GM12892 (cell line): ENCODE measurements at places on chromosomes 5 and 9.

DNA sequence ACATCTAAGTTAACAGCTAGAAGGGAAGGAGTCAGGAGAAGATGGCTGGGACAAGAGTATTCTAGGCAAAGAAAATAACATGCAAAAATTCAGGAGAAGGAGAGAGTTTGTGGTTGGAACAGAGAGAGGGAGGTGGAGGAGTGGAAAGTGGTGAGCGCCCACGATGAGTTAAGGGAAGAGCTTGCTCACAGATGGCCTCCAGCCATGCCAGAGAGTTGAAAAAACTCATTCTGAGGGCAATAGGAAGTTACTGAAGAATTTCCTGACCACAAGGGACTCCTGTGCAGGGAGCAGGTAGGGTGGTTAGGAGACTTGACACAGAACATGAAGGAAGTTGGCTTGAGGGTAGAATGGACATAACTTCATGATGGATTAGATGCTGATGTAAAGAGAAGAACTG is 159.7 kb downstream of the DOCK2 start:
- DNase-seq: no peak

GRCh38 chr5:57917004-57917403 is 434.4 kb upstream of the ACTBL2 start:
- DNase-seq: no peak

GRCh38 chr5:128455841-128456361 is 82.1 kb downstream of the FBN2 start:
- DNase-seq: no peak

DNA sequence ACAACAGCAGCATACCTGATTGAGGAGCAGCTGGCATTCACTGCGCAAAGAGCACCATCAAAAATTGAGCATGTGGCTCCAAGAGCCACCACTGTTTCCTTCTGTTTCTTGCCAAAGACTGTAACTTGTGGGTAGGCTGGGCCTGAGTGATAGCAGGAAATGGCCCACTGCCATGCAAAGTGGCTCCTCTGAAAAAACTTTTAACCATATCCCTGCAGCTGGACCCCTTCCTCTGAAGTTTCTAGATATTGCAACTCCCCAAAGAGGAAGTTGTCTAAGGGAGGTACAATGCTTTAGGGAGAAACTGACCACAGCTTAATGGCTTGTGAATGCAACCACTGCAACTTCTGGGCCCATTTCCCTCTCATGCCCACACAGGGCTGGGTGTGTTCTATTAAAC is 355.4 kb upstream of the PDE4D start:
- no peak for DNase-seq

GRCh38 chr5:149700347-149700746 is 29.8 kb upstream of the PPARGC1B start:
- no peak for DNase-seq

DNA sequence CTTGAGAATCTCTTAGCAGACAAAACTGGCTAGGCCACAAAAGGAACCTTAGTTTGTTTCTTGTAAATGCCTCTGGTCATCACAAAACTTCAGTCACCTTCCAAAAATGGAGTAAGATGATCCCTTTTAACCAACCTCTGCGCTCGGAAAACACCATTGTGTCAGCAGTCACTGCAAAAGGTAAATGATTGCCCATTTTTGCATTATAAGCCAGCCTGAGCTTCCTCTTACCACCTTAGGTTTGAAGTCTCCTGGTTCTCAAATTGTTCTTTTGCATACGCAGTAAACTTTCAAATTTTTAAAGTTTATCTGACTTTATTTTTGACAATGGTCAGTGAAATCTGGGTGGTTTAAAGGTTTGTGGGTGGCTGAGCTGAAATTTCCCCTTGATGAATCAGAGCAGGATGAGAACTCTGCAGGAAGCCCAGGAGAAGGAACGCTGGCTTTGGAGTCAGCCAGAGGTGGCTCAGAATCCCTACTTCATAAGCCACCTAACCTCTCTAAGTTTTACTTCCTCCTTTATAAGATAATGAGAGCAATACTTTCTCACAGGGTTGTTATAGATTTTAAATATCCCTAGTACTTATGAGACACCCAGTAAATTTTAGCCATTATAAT is 131.4 kb downstream of the MED10 start:
- no peak for DNase-seq

DNA sequence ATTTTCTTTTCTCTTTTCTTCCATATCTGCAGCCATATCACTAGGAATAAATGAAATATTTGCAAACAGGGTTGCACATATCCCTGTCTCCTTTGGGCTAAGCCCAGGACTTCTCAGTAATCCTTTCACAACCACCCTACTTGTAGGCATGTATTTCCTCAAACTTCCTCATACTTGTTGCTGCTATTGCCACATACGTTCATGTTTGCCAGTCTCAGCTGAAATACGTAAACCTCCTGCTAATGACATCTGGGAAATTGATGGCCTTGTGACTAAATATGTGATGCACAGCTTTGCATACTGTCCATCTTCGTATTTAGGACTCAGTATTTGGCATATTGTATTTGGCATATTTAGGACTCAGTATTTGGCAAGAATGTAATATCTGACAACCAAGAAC is 224.6 kb downstream of the PLK2 start:
- no peak for DNase-seq
